ENCODE measurements at places on chromosomes 7 and 10. TPM values are rescaled to one million over a fixed set of nuclear protein-coding genes. Genes with fewer than 3 reads are reported as not detected.

DNA sequence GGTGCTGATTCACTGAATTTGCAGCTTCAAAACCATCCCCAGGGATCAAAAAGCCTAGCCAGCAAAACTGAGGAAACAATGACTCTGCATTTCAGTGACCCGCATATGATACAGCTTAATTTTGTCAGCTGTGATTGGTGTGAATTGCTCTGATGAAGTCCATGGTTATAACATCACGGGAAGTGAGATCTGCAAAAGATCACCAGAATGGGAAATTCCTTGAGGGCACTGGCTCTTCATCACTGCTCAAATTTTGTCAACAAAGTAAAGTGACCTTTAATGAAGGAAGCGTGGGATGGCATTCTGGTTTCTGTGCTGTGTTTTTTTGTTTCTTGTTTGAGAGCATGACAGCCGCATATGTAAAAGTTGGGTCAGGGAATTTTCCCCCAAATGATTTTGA, 745.9 kb downstream of the GATA3 start:
- H3K27me3 ChIP-seq, result no peaks in the 10 kb centered on the region
- no peak for DNase-seq
- H3K27ac ChIP-seq, result no peak overlapping the region
- H3K4me1 ChIP-seq, result no peaks in the 10 kb centered on the region

DNA sequence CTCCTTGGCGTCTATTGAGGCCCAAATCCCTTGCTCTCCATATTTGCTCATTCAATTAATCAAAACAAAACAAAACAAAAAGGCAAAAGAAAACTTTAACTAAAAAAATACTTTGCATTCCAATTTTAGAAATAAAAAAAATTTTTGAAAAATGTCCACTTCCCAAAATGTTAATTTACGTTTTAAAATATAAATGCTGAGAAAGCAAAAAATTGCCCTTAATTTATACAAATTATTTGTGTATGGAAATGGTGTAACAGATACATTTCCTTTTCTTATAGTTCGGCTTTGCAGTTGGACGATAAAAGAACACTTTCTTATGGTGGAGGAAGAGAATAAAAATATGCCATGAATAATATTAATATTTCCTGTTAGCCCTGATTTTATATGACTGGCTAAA, 652.8 kb upstream of the PFKP start:
- no peak overlapping the region for H3K4me3 ChIP-seq
- DNase-seq, result no peak
- H3K36me3 ChIP-seq, result no peaks in the 10 kb centered on the region
- no peaks in the 10 kb centered on the region for H3K27me3 ChIP-seq
- no peaks in the 10 kb centered on the region for H3K4me1 ChIP-seq
- no peak overlapping the region for H3K27ac ChIP-seq

DNA sequence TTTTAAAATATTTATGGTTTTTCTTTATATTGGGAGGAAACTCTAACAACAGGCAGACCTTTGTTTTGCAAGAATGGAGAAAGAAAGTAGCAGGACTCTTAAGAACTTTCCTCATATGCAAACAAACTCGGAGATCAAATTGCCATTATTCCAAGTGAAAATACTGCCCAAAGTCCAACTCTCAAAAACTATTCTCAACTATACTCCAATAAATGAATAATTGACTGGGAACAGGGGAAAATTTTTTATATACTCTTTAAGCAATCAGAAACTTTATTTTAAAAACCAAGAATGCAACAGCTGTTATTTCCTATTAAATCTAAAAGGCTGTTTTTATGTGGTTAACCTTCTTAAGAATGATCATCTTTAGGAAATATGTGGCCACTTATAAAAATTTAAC, 101.9 kb downstream of the COL28A1 start:
- H3K27ac ChIP-seq, result no peak overlapping the region
- H3K36me3 ChIP-seq, result no peaks in the 10 kb centered on the region

- no peak for DNase-seq
- H3K27me3 ChIP-seq, result no peaks in the 10 kb centered on the region
- H3K27ac ChIP-seq, result no peak overlapping the region
- no peaks in the 10 kb centered on the region for H3K36me3 ChIP-seq
Measured at GRCh38 chr10:104076743-104077160, 8.9 kb downstream of the COL17A1 start.

LIPF gene
- total RNA-seq, result not detected

RSPH10B gene
- total RNA-seq, result not detected

GNGT1 gene
- not detected for total RNA-seq

Data from Peyer's patch (tissue), 4 donors.